Activated T-helper 1 cell treated with Interleukin-2 at 50 U/mL for 16 hours (primary cell): ENCODE measurements at places on chromosomes 7 and 10.
A peak's percentile ranks its signal among the peaks of the same experiment; 100 is the strongest.

- DNase-seq = no peak
These were observed 12.7 kb downstream of the ACADSB start for GRCh38 chr10:123021517-123021916.

DNA sequence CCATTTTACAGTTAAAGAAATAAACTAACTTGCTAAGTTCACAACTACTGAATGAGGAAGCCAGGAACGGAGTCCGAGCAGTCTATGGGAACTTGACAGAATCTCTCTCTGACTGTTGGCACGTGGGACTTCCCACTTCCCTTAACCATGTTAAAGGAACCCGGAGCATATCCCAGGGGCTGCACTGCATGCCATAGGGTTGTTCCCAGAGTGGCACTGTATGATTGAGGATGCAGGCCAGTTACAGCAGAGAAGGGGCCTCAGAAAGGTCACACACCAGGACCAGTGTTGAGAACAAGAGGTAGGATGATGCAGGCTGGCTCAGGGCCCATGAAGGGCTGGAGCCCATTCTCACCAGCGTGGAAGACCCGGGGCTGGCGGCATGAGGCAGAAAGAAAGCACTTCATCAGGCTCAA lies 201.8 kb downstream of the NSUN6 start:
- DNase-seq = no peak

- no peak for DNase-seq
These were observed 82.0 kb upstream of the GTF2IRD1 start for GRCh38 chr7:74371381-74372341.

GRCh38 chr7:128362670-128363069 lies 1.2 kb upstream of the PRRT4 start:
- no peak for DNase-seq

GRCh38 chr7:96314402-96315124 lies 7.3 kb downstream of the SLC25A13 start:
- DNase-seq = no peak

DNA sequence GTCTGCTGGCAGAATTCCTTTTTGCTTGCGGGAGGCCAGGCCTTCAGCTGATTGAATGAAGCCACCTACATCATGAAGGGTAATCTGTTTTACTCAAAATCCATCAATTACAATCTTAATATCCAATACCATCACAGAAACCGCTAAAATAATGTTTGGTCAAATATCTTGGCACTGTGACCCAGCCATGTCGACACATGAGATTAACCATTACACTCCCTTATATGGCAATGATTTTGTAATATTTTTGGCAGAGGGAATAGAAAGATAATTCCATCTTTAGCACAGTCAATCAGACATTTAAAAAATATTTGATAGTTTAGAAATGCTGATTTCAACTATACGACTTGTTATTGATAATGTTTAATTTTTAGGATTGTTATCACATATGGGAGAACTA lies 36.5 kb upstream of the SLC39A12 start:
- DNase-seq = no peak

- no peak for DNase-seq
These were observed 21.6 kb downstream of the HIP1 start for GRCh38 chr7:75716992-75717626.

DNA sequence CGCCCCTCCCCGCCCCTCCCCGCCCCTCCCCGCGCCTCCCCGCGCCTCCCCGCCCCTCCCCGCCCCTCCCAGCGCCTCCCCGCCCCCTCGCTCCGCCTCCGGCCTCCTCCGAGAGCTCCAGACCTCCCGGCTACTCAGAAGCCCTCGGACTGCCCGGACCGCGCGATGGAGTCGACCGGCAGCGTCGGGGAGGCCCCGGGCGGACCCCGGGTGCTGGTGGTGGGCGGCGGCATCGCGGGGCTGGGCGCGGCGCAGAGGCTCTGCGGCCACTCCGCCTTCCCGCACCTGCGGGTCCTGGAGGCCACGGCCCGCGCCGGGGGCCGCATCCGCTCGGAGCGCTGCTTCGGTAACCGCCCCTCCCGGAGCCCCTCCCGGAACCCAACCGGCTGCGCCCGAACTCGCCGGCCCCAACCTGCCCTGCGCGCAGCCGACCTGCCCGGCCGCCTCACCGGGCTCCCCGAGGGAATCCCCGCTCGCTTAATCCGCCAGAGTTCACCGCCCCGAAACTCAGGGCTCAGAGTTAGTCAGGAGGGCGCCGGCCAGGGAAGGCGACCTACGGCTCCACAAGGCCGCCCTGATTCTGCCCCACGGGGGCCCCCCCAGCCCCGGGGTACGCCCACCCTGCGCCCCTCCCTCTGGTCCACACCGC lies at the start of gene PAOX:
PAOX (plus strand) TSS at position 111 of the 649 bp plus-strand sequence; CDS start at position 166, 55 bp downstream.
- DNase-seq = peak; percentile 47

- DNase-seq = no peak
These were observed 144.4 kb downstream of the MAPK8 start for GRCh38 chr10:48450741-48451466.

GRCh38 chr10:18918532-18918931 lies 130.1 kb upstream of the MALRD1 start:
- no peak for DNase-seq

GRCh38 chr7:110669410-110669809 lies 421.5 kb upstream of the LRRN3 start:
- no peak for DNase-seq

DNA sequence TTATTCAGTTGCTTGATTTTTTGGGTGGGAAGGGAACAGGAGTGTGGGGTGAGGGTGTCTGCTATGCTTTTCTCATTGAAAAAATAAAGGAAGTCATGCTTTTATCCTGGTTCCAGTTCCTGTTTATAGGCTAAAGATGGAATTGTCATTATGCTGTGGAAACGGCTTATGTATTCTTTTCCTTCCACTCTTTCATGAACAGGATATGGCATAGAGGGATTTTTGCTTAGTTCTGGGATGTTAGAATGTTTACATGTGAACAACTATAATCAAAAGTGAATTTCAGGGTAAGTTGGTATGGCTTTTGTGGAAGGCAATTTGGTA lies 35.9 kb upstream of the PTPN12 start:
- DNase-seq = no peak

DNA sequence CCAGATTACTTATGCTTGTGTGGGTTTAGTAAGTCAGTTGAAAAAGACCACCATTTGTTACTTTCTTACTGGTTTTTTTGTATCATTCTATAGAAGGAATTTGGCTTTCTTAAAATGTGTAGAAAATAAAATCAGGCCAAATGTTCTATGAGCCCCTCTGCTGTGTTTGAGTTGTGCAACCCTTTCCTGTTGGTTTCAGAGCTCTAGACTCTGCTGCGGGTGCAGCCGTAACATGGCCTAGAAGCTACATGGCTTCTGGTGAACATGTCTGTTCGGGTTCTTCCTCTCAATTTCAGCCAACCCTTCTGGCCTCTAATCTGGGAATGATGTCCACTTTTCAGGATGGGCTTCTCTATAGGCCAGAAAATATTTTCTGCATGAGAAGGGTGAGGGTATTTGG lies 56.6 kb upstream of the RAB18 start:
- DNase-seq = no peak

- no peak for DNase-seq
These were observed 63.0 kb upstream of the ANTXRL start for GRCh38 chr10:46223626-46224413.

DNA sequence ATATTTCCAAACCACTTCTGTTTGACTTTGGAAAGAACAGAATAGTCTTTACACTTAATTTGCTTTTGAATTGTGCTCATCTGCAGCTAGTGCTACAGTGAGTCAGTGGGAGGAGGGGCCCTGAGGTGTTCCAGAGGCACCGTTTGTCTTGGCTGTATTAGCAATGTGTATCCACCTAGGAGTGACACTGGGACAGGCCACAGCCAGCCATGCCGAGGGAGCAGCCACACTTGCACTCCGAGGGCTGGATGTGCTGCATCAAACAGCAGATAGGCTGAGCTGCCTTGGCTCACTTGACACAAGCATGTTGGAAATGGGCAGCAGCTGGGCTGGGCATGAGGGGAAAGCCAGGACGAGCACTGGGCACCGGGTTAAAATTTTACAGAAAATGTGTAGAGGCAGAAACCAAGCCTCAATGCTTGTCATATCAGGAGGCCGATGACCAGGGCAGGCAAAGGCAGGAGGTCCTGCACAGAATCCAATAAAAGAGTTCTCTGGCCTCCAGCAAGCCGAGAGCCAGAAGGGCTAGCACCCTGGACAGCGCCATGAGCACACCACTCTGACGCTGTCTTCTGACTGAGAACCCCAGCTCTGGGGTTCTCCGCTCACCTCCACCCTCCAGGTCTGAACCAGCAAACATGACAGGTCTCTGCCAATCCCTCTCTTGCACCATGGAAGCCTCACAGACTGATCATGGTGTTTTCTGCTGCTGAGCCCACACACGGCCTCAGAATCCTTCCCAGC lies 163.3 kb downstream of the GRID1 start:
- DNase-seq = no peak

DNA sequence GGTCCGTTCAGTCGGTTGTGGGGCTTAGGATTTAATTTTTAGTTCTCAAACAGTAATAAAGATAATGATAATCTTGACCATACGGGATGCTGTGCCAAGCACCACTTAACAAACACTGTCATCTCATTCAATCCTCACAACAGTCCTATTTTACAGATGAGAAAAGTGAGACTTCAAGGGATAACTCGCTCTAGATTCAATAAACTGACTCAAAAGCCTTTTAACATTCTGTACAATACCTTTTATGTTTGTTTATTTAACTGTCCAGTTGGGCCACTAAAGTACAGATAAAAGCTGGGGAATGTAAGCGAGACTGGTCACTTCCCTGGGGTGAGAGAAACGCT lies 437 bp upstream of the CFAP69 start:
- DNase-seq = no peak

- no peak for DNase-seq
These were observed 31.5 kb upstream of the EFCAB10 start for GRCh38 chr7:105612806-105613205.

- no peak for DNase-seq
These were observed 8.3 kb upstream of the NT5C3A start for GRCh38 chr7:33070831-33071230.

GRCh38 chr10:15084502-15084922 lies 4.1 kb downstream of the ACBD7 start:
- DNase-seq = no peak

DNA sequence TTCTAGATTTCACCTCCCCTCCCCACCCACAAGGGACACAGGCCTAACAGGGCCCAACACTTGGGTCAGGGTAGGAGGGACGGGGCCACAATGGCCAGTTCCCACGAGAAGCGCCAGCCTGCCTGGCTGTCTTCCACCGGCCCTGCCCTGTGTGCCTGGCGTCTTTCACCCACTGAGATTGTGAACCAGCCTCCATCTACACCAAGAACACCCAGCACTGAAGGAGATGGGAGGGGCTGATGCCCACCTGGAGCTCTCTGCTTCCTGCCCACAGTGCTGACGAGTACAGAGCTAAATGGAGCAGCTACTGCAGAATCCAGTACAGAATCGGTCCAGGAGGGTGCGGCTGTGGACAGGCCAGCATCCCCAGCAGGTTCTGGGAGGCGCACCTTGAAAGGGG lies 2.4 kb upstream of the ASIC3 start:
- no peak for DNase-seq

DNA sequence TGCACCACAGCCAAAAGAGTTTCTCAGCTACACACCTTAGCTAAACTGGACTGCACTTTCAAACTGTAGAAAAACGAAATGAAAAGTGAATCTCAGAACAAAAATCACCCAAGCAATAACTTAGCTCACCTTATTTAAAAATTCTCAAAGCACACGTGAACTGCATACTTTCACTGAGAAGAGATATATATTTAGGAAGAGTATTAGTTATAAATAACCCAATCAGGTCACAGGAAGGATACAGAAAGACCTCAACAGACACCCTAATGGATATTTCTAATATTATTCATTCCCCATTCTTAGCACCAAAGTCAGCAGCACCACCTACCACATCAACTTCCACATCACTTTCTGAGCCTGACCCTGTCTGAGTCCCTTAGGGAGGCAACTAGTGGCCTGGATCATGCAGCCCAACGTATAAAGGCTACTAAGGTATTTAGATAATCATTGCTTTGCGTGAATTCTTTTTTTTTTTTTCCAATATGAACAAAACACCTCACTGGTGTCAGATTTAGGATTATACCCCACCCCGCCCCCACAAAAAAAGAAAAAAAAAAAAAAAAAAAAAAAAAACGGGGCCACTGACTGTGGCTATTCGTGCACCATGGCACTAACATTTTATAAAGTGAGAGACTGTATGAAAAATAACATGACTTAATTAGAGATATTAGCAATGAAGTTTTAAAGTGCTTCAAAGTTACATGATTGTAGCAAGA lies 2.6 kb downstream of the ABI1 start:
- DNase-seq = no peak

- no peak for DNase-seq
These were observed 605.2 kb upstream of the DPP6 start for GRCh38 chr7:153447011-153447410.

GRCh38 chr10:24463611-24464426 lies 254.9 kb downstream of the KIAA1217 start:
- DNase-seq = no peak

DNA sequence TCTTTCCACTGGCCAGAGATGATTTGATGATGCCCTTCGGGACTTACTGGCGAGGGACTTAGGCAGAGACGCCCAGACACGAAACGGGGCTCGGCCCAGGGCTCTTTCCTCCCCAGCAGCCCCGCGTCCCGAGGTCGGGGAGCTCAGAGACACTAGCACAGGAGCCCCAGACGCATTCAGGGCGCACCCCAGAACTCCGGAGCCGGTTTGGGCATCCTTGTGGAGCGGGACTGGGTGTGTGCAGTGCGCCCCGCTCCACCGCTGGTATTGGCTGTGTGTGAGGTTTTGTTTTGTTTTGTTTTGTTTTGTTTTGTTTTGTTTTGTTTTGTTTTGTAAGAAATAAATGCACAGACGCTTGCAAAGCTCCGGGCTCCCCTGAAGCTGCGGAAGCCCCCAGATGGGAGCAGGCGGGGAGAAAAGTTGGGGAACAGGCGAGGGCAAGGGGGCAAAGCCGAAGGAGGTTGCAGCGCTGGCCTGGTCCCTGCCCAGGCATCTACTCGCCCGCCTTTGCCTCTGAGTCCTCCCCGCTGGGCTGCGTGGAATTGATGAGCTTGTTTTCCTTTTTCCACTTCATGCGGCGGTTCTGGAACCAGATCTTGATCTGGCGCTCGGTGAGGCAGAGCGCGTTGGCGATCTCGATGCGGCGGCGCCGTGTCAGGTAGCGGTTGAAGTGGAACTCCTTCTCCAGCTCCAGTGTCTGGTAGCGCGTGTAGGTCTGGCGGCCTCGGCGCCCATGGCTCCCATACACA lies 1.9 kb upstream of the HOXA5 start:
- no peak for DNase-seq

DNA sequence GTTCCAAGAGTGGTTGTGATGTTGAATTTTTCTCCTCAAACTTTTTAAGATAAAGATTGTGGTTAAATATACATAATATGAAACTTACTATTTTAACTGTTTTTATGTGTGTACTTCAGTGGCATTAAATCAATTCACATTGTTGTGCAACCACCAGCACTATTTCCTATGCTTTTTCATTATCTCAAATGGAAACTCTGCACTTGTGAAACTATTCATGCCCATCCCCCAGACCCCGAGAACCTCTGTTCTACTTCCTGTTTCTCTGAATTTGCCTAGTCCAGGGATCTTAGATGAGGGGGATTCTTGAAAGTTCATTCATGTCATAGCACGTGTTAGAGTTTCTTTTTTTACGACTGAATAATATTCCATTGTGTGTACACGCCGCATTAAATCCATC lies 67.0 kb downstream of the WDR37 start:
- no peak for DNase-seq
